ENCODE measurements at places on chromosomes 1 and 21.
A peak's percentile ranks its signal among the peaks of the same experiment; 100 is the strongest.

- DNase-seq, result peak; percentile 40
Observed at GRCh38 chr1:198903203-198903602, 264.4 kb downstream of the PTPRC start.

- DNase-seq, result peak; percentile 52
Observed at GRCh38 chr1:183674339-183674738, 21.2 kb upstream of the APOBEC4 start.

DNA sequence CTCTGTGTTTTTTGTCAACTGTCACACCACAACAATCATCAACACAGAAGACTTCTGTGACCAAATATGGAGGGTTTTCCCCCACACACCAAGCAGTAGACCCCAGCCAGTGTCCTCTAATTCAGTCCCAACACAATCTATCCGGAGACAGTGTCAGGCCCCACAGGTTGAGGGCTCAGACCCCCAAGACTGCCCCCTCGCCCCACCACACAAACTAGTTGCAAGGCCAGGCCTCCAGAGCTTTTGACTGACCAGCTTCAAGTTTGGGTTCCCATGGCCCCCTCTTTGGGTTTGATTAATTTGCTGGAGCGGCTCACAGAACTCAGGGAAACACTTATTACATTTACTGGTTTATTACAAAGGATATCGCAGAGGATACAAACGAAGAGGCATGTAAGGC is 37.2 kb downstream of the NEK2 start:
- no peak for DNase-seq

DNA sequence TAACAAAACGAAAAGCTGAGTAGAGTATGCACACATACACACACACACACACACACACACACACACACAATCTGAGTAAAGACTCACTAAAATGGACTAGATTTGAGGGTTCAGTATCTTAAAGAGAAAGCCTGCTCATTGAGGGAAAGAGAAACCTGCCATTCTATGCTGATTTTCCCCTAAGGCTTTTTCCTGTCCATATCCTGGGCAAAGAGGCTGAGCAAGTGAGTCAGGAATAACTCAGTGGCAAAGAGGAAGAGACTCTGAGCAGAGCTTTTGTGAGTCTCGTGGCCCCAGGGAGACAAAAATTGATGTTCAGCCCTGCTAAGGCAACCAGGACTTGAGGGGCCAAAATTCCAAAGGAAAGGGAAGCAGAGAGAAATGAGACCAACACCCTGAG is 37.3 kb upstream of the RUNX1 start:
- DNase-seq, result peak; percentile 28

- DNase-seq, result no peak
Observed at GRCh38 chr1:62077821-62078220, 116.8 kb upstream of the L1TD1 start.

- no peak for DNase-seq
Observed at GRCh38 chr1:166920561-166921475, 44.8 kb upstream of the TADA1 start.

- no peak for DNase-seq
Observed at GRCh38 chr1:15382601-15383518, 26.8 kb upstream of the EFHD2 start.

DNA sequence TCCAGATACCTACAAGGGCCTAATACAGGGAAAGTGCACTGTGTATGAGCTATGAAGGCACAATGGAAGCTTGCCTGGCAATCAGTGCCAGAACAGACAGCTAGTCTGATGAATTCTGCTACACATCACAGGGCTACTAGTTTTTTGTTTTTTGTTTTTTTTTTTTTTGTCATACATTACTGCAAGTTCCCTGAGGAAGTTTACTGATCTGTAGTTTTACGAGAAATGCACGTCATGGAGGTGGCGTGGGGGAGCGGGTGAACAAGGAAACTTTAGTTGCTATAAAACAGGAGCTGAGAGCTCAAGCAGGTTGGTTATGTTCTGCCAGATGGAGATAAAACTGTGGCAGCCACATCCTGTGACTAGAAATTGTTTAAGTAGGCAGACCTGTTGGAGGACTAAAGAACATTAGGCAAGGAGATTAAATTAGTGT is 17.7 kb downstream of the PTPRC start:
- peak; percentile 38 for DNase-seq

- peak; percentile 97 for DNase-seq
Observed at GRCh38 chr1:27099587-27100334, 55.2 kb downstream of the SLC9A1 start.
